ENCODE measurements at places on chromosomes 4 and X.

DNA sequence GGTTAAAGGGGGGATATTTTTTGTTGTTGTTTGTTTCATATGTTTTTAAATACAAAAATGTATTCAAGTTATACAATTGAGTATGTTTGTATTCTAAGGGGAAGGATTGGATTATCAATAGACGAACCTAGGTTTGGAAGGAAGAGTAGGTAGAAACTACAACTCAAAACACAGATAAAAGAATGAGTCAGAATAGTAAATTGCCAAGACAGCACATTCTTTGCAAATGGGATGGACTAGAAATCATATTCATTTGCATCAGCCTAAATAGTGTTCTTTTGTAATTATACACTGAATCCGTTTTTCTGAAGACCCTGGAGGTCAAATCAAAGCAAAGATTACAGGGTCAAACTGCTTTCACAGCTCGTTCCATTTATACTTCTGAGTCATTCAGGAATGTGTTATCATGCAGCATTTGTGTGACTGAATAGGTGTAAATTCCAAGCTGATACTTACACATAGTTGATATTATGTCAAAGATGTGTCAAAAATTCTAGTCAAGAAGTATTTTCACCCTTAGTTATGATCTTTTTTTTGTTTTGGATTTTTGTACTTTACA is 273.3 kb upstream of the FAT4 start:
- no peak for DNase-seq

DNA sequence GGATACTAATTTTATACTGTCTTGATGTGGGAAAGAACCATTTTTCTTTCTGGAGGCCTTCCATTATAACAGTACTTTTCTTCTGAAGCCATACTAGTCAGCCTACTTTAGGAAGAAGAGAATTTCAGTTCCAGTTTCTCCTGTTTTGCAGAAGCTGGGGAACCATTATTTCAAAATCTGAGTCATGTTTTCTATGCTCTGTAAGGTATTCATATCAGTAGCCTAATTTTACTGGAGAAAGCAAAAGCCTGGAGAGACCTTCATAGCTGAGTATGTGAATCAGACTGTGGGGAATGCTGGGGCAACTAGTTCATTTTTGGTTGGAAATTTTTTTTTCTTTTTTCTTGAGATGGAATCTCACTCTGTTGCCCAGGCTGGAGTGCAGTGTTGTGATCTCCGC is 22.4 kb downstream of the AFF1 start:
- no peak for DNase-seq

DNA sequence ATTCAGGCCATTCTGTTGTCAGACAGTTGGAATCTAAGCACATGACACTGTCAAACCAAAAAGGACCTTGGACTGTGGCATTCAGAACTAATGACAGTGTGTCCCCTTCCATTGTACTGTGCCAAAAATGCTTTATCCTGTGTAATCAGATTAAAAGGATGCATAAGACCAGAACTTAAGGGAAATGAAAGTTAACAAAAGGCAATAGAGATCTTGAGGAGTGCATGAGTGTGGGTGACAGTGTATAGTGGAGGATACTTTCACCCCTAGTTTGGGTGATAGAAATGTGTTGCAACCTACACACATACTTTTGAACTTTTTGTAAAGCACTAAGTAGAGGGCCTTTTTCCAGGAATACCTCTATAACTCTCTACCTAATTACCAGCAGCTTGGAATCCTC is 4.5 kb downstream of the CYSLTR1 start:
- DNase-seq = no peak

GRCh38 chr4:5572751-5573150 is 135.6 kb downstream of the EVC2 start:
- DNase-seq = no peak

GRCh38 chrX:107025545-107025944 is 25.5 kb upstream of the MORC4 start:
- peak; percentile 64 for DNase-seq

DNA sequence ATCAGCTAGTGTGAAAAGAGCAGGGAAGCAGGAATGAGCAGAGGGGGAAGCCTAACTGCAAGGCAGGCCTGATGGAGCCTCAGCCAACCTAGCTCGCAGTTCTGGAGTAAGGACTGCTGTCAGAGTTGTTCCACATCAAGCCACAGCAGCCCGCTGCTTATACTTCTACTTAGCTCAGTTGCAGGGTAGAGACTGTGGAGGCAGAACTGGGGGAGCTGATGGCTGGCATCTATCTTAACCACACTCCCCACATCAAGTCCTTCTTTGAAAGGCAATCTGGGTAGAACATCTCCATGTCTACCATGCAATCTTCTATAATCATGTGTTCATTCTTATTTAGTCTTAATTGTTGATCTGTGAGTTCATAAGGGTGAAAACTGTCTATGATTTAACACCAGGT is 46.1 kb downstream of the DDX60 start:
- no peak for DNase-seq

GRCh38 chr4:115154826-115155225 is 41.4 kb upstream of the NDST4 start:
- no peak for DNase-seq

DNA sequence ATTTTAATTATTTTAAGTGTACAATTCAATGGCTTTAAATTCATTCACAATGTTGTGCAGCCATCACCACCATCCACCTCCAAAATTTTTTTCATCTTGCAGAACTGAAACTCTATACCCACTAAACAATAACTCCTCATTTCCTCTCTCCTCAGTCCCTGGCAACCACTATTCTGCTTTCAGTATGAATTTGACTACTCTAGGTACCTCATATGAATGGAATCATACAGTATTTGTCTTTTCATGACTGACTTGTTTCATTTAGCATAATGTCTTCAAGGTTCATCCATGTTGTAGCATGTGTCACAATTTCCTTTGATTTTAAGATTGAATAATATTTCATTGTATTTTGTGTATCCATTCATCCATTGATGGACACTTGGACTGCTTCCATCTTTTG is 46.9 kb downstream of the KIF4A start:
- DNase-seq = no peak
